ENCODE measurements at places on chromosomes 12 and 14.

- DNase-seq = no peak
Measured at GRCh38 chr12:47776471-47777143, 3.6 kb downstream of the SLC48A1 start.

DNA sequence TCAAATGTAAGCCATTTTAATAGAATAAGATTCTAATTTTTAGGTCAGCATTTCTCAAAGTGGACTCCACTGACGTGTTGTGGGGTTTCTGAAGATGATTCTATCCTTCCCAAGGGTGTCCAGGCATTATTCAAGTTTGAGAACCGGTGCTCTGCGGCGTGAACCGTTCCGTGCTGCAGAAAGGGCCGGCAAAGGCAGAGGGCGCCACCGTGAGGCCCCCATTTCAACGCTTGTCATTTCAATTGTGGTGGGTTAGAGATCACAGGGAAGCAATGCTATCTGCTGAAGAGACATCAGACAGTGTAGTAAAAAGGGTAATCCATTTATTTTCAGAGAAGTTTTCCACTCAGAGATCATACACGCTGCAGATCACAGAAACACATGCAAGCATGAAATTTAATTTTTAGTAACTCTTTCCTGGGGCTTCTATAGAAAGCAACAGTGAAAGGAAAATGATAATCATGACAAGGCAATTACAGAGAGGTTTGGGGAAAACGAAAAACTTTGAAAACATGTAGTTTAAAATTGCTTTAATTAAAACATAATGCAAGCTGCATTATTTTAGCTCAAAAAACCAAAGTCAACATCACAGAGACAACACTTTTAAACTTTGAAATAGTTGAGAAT lies 201.7 kb downstream of the EXOC5 start:
- DNase-seq = peak; percentile 23

DNA sequence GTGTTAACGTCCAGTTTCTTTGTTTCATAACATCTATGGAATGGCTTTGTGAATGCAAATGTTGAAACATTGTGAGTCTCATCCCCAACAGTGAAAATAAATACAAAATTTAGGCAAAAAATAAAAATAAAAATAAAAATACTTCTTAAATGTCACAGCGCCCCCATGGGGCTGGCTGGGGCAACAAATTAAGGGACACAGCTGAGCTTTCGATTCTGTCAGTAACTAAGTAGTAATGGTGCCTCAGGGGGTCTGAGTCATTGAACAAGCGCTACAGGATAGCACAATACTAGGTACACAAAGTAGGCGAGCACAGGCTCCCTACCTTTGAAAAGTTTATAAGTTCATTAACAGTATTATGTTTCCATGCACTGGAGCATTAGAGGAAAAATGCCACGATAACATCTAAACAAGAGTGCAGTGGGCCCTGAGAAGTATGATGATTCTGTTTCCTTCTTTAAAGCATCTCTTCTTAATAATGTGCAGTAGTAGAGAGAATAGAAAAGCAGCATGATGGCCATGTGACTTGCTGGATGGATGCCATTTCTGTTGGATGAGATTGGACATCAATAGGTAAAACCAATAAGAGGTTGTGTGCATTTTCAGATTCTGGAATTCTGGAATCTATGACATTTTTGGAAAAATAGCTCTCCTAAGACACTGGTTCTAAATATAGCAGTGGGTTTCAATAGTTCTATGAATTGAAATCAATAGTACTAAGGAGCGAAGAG lies 667.2 kb downstream of the DIO2 start:
- no peak for DNase-seq

GRCh38 chr14:38316922-38317321 lies 61.0 kb upstream of the CLEC14A start:
- no peak for DNase-seq

- DNase-seq = peak; percentile 20
Measured at GRCh38 chr12:6538420-6539313, 4.3 kb downstream of the GAPDH start.

Data from activated T-cell treated with anti-CD3 and anti-CD28 coated beads for 24 hours (primary cell).